ENCODE measurements at places on chromosomes 4 and X.

GRCh38 chr4:53066155-53066554, 204.0 kb downstream of the RASL11B start:
- no peak for DNase-seq

- DNase-seq, result no peak
Measured at GRCh38 chr4:13670456-13671160, 43.1 kb upstream of the BOD1L1 start.

DNA sequence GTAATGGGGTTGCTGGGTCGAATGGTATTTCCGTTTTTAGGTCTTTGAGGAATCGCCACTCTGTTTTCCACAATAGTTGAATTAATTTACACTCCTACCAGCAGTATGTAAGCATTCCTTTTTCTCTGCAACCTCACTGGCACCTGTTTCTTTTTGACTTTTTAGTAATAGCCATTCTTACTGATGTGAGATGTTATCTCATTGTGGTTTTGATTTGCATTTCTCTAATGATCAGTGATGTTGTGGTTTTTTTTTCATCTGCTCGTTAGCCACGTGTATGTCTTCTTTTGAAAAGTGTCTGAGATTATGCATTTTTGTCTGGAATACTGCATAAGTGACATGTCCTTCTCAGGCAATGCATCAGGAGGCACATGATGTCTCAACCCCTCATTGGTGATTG, 28.8 kb downstream of the REPS2 start:
- DNase-seq, result no peak

DNA sequence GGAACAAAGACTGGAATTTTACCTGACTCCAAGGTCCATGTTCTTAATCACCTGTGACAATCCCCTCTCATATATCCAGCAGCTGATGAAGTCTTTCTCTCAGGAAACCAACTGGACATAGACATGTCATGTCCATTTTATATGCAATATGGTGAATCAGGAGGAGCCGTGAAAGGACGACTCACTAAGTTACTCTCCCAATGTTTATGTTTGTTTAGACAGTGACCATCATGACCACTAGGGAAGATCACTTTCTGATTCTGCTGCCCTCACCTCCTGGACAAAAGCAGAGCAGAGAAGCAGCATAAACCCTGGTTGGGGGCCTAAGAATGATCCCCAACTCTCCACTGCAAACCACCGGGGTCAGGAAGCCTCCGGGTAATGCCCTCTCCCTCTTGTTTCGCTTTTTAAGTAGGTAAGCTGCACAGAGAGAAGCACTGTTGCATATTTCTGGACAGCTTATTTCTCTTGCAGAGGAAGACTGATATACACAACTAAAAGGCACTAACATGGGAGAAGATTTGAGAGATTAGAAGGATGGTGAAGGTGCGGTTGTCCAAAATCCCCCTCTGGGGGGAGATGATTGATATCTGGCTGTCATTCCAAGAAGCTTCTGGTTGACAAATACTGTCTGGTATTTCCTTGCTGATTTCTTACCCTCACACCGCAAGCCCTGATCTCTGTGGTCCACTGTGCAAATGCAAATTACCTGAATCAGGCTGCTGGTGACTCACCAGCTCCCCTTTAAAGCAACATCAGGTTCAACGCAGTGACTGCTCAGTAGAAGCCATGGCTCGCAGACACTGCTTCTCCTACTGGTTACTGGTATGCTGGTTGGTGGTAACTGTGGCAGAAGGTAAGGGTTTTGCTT, at the start of gene ODAPH:
ODAPH (plus strand) TSS at position 773 of the 871 bp plus-strand sequence; CDS start at position 790, 17 bp downstream.
- DNase-seq, result peak; percentile 21

- no peak for DNase-seq
Measured at GRCh38 chrX:123336666-123337065, 152.6 kb downstream of the GRIA3 start.

- no peak for DNase-seq
Measured at GRCh38 chr4:166996216-166996615, 238.1 kb downstream of the SPOCK3 start.

DNA sequence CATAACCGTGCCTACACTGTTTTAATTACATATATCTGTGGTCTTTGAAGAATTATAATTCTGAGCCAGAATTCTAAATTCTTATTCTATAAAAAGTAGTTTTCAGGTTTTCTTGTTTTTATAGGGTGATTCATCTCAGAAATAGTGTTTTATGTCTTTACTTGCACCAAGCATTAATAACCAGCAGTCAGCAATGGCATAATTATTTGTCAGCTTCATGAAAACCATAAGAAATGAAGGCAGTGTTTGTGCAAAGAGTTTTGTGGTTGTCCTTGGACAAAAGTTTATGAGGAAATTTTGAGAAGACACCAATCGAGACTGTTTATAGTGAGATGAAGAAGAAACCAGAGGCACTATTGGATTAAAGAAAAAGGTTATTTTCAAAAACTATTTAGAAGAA, 37.2 kb downstream of the EDNRA start:
- DNase-seq, result no peak

GRCh38 chr4:89344571-89344970, 37.0 kb upstream of the GPRIN3 start:
- no peak for DNase-seq

DNA sequence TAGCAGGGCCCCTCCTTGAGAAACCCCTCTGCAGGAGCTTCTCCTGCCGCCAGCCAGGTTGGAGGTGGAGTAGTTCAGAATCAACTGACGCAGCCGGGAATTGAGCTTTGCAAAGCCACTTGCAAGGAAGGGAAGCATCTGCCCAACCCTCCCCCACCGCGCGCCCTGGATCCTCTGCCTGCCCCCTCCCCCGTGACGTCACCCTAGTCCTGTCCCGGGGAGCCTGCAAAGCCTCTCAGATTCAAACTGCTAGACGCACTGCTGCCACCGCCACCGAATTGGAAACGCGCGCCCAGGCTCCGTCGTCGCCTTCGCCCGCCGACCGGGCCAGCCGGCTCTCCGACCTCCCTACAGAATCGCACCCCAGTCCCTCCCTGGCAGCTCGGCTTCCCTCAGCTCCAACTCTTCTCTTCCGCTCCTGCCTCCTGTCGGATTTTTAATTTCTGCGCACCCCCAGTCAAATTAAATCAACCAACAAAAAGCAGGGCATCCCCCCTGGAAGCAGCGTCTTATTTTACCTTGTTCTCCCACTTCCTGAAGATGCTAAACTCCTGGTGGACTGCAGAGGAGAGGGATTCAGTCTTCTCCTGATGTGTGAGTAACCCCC, 3.8 kb downstream of the SLITRK2 start:
- DNase-seq, result no peak

- no peak for DNase-seq
Measured at GRCh38 chr4:104967034-104967401, 179.7 kb upstream of the TET2 start.

DNA sequence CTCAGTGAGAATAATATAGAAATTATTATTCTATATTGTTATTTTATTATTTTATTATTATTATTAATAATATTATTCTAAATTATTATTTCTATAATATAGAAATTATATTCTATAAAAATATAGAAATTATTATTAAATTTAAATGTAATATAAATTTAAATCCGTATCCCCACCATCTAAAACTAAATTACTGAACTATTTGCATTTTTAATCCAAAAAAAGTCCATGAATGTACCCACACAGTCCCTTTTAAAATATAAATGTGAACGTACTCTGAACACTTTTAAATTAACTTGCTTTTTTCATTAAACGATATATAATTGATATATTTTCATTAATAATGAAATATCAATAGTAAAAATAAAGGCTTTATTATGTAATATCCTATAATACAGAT, 248.3 kb upstream of the PCDH7 start:
- no peak for DNase-seq

Data from CD4-positive, alpha-beta T cell (primary cell).